ENCODE measurements at places on chromosomes 1 and 21.

GRCh38 chr1:46405197-46405555, 11.1 kb downstream of the FAAH start:
- no peak for DNase-seq

- DNase-seq: peak; percentile 77
Observed at GRCh38 chr1:28890435-28890834, 23.9 kb upstream of the EPB41 start.

DNA sequence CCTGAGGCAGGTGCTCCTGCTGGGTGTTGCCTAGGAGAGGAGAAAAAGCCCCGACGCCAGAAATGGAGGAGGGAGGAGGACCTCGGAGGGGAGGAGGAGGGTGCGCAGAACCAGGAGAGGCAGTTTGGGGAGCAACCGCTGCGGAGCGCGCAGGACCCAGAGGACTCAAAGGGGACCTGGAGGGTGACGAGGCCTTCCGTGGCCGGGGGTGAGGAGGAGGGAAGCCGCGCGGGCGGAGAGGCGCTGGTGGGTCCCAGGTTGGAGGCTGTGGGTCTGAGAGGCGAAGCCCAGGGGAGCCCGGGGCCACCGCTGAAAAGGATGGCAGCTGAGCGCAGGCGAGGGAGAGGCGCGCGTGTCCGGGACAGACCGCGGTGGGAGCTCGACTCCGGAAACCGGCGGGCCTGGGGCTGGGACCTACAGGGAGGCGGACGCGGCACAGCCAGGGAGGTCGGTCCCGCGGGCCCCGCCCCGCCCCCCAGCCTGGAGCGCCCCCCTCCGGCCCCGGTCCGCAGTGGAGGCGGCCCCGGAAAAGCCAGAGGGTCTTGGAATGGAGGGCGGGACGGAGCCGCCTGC, 15.1 kb downstream of the RNF223 start:
- no peak for DNase-seq

GRCh38 chr21:37870221-37870620, 46.0 kb downstream of the KCNJ6 start:
- no peak for DNase-seq

GRCh38 chr1:15210651-15211375, 36.2 kb upstream of the FHAD1 start:
- DNase-seq: no peak

DNA sequence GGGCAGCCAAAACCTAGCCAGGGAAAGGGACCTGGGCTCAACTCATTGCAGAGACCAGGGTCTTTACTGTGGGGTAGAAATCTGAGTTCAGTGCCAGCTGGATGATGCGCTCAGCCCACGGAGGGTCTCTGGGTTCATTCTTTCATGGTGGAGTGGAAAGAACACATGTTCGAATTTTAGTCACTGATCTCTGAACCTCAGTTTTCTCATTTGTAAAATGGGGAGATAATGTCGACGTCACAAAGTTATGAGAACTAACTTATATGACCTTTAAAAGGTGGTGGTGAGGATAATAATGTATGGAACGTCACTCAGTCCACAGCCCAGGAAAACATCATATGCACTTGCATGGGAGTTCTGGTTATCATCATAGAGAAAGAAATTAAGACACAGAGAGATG, 1.2 kb upstream of the TAL1 start:
- DNase-seq: no peak

GRCh38 chr1:4404854-4405590, 249.4 kb upstream of the AJAP1 start:
- no peak for DNase-seq

DNA sequence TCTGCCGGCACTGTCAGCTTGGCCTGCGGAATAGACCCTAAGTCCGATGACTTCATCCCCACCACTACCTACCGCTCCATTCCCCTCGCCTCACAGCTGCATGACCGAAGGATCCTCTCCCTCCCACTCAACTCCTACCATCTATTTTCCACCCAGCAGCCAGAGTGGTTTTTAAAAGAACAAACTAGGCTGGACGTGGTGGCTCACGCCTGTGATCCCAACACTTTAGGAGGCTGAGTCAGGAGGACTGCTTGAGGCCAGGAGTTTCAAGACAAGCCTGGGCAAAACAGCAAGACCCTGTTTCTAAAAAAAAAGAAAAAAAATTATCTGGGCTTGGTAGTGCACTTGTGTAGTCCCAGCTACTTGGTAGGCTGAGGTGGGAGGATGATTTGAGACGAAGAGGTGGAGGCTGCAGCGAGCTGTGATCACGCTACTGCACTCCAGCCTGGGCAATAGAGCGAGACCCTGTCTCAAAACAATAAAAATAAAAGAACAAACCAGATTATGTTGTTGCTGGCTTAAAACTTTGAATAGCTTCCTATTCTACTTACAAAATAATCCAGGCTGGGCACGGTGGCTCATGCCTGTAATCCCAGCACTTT, 59.0 kb downstream of the UBIAD1 start:
- DNase-seq: no peak

GRCh38 chr1:50275566-50275965, 147.7 kb downstream of the DMRTA2 start:
- DNase-seq: no peak

DNA sequence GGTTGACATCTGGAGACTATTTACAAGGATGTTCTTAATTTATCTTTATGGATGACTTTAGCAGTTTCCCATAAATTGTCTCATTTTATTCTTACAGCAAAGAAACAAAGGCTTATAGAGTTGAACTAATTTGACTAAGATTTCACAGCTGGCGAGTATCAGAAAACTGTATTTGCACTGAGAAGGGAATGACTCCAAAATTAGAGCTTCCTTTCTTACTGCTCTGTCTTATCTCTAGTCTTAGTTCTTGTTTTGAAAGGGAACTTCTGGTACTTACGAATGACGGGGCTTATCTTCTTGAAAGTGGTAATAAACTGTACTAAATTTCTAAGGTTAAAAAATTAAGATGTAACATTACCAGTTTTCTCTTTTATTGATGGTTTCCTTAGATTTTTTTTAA, 13.6 kb downstream of the CNST start:
- no peak for DNase-seq

GRCh38 chr1:188642704-188643103, 1814.0 kb downstream of the PLA2G4A start:
- no peak for DNase-seq

DNA sequence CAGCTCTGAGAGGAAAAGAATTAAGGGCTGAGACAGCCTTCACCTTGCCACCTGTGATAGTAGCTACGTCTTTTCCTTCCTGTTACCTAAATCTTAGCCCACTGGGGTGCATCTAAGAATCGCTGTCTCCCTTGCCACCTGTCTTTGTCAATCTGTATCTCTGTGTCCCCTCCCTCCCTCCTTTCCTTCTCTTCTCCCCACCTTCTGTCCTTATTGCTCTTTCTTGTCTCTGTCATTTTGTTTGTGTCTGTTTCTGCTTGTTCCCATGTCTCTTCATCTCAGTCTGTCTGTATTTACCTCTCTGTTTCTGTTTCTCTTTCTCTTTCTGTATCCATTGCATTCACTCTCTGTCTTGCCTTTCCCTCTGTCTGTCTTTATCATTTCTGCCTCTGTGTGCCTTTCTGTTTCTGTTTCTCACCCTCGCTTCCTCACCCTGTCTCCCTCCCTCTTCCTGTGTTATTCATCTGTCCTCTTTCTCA, 30.2 kb downstream of the SLC22A15 start:
- DNase-seq: no peak

- no peak for DNase-seq
Observed at GRCh38 chr1:193260896-193261295, 74.5 kb upstream of the B3GALT2 start.

- no peak for DNase-seq
Observed at GRCh38 chr1:75643460-75643859, 32.5 kb upstream of the SLC44A5 start.

DNA sequence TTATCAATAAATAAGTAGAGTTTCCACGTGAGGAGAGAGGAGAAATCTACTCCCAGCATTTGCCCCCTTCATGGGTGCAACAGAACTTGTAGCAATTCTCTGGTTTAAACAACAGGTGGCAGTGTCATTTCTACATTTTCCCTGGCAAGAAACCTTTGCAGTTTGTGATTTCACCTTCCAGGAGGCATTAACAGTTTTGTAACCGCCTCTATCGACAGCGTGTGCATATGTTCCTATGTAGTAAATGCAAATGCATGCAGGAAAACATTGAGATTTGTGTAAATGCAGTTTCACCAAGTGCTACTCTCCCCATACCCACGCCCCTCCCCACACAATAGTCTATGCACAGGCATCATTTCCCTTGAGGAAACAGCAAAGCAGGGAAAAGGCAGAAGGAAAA, 494.7 kb downstream of the SMYD3 start:
- peak; percentile 41 for DNase-seq

GRCh38 chr1:169849346-169850022, 44.2 kb downstream of the SCYL3 start:
- no peak for DNase-seq

GRCh38 chr1:224859651-224860050, 69.8 kb upstream of the DNAH14 start:
- no peak for DNase-seq

DNA sequence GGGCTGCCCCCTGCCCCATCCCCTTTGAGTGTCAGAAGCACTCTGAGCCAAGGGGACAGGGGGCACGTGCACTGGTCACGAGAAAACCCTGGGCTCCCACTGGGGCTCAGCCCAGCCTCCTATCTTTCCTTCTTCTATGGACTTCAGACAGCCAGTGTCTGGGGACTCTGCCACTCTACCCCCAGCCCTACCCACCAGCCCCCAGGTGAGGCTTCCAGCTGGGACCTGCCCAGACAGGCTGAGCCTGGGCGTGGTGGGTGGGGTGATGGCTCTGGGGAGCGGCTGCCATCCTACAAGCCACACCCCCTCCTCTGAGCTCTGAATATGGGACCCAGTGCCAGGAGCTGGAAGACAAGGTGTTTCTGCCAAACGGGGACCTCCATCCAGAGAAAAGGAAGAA, 8.0 kb upstream of the SFN start:
- no peak for DNase-seq

DNA sequence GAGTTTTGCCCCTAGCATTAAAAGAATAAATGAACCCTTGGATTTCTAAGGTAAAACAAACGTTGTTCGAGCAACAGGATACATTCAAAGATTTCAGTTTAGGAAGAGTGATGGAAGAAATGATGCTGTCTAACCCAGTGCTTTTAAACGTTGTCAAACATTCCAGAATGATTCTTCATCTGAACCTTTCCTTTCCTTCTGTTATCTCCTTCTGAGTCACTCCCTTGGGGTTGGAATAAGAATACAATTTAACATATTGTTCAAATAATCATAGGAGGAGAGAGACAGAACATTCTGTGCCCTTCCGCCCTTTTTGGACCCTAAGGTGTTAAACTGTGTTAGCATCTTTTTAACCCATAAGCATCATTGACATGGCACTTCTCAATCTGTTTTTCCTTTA, 61.1 kb upstream of the RCOR3 start:
- DNase-seq: no peak

- no peak for DNase-seq
Observed at GRCh38 chr1:116166011-116166571, 54.9 kb downstream of the MAB21L3 start.

GRCh38 chr1:114355240-114355639, 155.8 kb downstream of the TRIM33 start:
- DNase-seq: no peak

DNA sequence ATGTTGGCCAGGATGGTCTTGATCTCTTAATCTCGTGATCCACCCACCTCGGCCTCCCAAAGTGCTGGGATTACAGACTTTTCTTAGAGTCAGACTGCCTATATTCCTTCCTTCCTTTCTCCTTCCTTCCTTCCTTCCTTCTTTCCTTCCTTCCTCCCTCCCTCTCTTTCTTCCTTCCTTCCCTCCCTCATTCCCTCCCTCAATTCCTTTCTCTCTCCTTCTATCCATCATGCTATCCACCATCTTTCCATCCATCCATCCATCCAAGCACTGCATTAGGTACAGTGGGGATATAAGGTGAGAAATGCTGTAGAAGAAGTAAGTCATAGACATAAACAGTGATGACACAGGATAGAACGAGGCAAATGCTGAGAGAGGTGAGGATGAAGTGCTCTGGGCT, 13.2 kb downstream of the LAMC2 start:
- no peak for DNase-seq

All from D721Med (cell line).